ENCODE measurements at places on chromosomes 5 and 9.
A peak's percentile ranks its signal among the peaks of the same experiment; 100 is the strongest.

GRCh38 chr9:126160067-126160853 is 166.4 kb upstream of the MVB12B start:
- no peak for DNase-seq

GRCh38 chr9:95284162-95285080 is 33.1 kb downstream of the FANCC start:
- peak; percentile 78 for DNase-seq

DNA sequence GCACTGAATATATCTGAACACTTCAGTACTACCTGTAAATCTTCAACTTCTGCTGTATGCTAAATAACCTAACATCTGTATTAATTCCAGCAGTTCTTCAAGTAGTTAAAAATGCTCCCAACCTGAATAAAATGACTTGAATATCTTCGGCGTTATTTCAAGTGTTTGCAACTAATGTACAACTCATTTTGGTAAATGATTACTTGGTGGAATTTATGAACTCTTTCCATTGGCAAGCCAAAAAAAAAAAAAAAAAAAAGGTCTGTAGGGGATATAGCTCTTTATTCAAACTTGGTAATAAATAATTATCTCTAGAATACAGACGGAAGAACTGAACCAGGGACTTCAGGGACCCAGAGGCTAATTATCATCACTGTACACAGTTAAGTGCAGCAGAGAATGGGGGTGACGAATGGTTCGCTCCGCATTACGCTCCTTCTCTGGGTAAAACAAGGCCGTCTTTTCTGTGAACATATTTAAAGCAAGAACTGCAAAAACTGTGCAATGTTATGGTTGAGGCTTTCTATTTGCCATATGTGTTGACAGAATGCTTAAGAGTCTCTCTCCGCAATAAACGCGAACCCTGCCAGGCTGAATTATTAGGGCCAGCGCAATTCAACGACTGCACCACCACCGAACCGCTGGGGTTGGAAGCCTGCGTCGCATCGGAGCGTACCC is 1.9 kb upstream of the ERBIN start:
- DNase-seq: no peak

DNA sequence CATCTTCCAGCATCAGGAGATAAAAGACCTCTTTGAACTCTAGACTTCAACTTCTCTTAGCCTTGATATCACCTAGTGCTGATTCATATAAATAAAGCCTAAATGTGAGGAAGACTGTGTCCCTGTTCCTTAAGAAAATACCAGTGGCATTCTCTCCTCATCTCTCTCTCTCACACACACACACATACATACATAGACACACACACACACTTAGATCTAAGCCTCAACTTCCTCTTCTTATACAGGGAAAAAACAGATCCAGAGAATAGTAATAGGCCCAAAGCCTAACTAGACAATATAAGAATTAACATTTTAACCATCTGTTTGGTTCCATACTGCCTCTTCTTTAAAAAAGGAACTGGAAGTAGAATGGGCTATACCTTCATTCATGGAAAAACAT is 195.3 kb upstream of the NR4A3 start:
- no peak for DNase-seq

DNA sequence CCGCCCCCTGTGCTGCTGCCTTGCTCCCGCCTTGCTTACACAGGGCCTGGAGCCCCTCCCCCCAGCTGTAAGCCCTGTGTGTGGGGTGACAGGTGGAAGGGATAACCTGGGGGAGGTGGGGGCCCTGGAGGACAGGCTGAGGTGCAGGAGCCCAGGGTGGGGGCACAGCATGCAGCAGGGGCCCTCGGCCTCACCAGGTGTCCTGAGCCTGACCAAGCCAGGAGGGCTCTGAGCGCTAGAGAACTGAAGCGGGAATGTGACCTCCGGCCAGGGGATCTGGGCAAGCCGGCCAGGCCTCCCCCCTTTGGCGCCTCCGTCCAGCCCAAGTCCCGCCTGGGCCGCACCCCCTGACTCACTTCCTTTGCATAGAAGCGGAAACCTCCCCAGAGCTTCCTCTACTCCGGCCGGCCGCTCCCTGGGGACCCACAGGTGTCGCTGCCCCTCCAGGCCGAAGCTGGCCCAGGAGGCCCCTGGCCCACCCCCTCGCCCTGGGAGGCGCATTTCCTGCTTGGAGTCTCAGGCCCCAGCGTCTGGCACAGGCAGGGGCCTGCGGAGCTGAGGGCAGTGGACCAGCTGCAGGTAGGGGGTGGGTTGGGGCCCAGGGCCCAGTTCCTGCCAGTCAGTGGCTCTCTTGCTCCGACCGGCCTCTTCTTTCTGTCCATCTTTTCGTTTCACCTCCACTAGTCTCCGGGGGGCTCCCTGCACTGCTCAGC is at the start of gene TOR4A:
Gene TOR4A (plus strand): TSS at position 398 of the 713 bp plus-strand sequence. CDS start 964 bp downstream, outside the sequence.
- DNase-seq: peak; percentile 78

- DNase-seq: no peak
These were observed 8.1 kb downstream of the PRDM12 start for GRCh38 chr9:130672466-130672865.

- no peak for DNase-seq
These were observed 11.1 kb downstream of the PCDH1 start for GRCh38 chr5:141867139-141867538.

DNA sequence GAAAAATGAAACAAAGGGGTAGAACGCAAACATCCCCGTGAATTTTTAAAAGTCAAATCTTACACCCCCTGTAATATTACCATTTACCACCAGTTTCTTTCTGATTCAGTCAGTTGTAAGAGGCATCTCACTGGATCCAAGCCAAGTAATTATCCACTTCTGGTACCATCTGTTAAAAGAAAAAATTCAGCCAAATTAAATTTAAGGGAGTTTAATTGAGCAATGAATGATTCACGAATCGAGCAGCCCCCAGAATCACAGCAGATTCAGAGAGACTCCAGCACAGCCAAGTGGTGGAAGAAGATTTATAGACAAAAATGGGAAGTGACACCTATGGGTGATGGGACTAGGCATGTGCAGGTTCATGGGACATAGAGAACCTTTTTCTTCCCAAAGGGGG is 29.9 kb upstream of the MTMR12 start:
- no peak for DNase-seq

GRCh38 chr5:167261309-167262100 is 1029.9 kb upstream of the WWC1 start:
- peak; percentile 13 for DNase-seq

GRCh38 chr5:115472271-115473025 is 72.1 kb downstream of the FEM1C start:
- DNase-seq: no peak

DNA sequence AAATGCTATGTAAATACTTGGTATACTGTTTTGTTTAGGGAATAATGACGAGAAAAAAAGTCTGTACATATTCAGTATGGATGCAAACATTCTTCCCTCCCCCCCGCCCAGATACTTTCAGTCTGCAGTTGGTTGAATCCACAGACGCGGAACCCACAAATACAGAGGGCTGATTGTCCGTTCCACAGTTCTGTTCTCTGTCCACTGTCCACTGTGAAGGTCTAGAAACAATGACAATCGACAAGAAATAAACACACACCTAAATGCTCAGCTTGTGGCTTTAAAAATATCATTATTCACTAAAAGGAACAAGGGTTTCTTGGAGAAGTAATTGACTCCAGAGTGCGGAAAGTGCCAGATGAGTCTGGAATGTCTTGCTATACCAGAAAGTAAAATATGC is 109.1 kb downstream of the TMEM161B start:
- no peak for DNase-seq

DNA sequence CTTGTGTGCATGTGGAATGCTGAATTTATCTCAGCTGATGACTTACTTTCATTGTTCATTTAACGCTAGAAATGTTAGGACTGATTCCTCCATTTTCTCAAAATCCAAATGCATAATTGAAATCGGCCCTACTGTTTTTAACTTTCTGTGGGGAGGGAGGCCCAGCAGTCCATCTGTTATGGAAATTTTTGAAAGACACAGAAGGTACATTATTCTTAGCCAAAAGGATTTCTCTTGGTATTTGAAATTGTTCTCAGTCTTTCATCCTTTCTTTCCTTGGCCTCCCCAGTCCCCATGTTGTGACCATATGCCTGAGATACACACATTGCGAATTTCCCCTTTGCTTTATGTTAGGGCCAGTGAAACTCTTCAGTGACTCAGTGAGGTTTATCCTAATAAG is 549.9 kb downstream of the IRX1 start:
- no peak for DNase-seq

GRCh38 chr9:119004618-119004990 is 364.6 kb downstream of the BRINP1 start:
- DNase-seq: peak; percentile 88

- DNase-seq: peak; percentile 49
These were observed 86.1 kb downstream of the ADAMTS6 start for GRCh38 chr5:65395526-65396155.

- peak; percentile 84 for DNase-seq
These were observed 47.8 kb downstream of the ANXA2R start for GRCh38 chr5:42992088-42992879.

- DNase-seq: no peak
These were observed 399 bp downstream of the NDUFA2 start for GRCh38 chr5:140647042-140647419.

- DNase-seq: no peak
These were observed 21.0 kb upstream of the WWC1 start for GRCh38 chr5:168270476-168270875.

DNA sequence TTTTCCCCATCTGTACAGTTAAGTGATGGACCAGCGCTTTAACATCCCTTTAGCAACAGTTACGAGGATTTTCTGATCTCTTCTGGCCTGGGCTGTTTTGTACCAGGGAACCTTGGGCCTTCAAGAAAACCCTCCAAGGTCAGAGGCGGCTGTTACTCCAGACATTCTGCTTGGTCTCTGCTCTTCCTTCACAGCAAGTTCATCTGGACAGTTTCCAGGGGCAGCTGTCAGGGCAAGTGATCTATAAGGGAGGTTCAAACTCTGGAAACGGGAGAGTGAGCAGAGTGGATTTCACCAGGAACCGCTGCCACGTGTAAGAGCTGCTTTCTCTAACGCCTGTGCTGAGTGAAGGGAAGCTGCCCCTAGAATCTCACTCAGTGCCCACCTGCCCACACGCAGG is 36.7 kb downstream of the ZNF618 start:
- peak; percentile 17 for DNase-seq

GRCh38 chr5:8321272-8321671 is 452.3 kb downstream of the MTRR start:
- no peak for DNase-seq

DNA sequence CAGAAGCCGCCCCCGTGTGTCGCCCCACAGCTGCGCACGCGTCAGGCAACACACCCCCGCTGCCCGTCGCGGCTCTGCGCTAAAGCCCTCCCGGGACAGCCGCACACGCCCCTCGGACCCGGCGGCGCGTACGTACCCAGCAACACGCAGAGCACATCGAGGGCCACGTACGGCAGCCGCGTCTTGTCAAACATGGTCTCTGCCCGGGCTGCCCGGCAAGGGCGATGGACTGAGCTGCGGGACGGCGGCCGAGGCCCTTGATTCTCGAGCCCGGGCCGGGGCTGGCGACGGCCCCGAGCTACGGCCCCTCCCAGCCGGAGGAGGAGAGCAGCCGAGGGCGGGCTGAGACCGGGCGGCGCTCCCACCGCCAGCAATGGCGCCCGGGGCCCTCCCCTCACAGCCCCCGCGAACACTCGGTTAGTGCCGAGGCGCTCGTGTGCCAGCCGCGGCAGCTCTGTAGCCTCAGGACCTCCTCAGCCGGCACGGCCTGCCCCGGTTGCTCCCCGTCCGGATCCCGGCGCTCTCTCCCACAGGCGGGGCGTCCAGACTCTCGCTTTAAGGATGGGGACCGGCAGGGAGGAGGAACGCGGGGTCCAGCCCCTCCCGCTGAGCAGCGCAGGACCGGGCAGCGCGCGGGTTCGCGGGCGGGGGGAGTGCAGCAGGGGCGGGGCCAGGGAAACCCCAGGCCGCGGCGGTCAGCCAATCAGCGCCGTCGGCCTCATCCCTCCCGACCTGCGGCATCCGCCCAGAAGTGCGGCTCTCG is at the start of gene PLPP1:
Gene PLPP1 (minus strand): TSS at position 529 of the 763 bp plus-strand sequence. CDS start 335 bp downstream, at position 194.
- DNase-seq: peak; percentile 76

DNA sequence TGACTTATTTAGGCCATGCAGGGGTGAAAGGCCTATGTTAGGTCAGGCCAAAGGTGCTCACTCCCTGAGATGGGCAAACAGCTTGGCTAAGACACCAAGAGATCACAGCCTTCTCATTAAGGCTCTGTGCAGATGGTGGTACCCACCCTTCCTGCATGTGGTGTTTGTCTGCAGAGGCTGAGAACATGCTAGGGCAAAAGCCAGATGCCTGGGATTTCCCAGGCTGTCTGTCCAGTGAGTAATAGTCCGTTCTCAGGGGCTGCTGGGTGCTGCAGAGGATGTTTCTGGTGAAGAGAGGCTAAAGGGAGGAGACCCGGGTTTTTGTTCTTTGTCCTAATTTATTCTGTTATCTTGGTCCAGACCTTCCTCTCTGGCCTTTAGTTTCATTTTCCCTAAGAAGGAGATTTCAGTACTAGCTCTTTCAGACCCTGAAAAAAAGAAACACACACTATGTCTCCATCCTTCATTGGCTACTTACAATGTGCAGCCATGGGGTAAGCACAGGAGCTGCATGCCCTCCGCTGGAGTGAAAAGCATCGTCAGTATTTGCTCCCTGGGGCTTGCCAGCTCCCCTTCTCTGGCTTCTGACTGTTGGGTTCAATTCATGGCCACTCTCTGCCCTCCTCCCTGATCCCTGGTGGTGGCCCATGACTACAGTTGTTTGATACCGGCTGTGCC is 23.4 kb upstream of the GLRA1 start:
- no peak for DNase-seq

- no peak for DNase-seq
These were observed 444.1 kb upstream of the TLE4 start for GRCh38 chr9:79127661-79128060.

DNA sequence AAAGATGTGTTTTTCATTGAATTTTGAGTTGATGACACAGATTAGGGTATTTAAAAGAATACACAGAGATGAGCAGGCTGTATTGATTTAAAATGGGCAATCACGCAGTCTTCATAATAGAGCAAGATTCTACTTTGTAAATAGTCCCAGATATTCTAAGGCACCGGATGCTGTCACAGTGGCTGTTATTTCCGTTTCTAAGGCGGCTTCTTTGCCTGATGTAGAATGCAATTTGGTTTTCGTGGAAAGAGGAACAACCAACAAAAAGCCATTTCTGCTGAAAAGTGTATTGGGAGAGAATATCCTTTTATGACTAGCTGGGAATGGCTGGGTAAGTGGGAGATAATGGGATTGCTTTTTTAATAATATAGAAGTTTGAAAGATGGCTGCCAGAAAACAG is 17.5 kb downstream of the PRKACG start:
- no peak for DNase-seq

DNA sequence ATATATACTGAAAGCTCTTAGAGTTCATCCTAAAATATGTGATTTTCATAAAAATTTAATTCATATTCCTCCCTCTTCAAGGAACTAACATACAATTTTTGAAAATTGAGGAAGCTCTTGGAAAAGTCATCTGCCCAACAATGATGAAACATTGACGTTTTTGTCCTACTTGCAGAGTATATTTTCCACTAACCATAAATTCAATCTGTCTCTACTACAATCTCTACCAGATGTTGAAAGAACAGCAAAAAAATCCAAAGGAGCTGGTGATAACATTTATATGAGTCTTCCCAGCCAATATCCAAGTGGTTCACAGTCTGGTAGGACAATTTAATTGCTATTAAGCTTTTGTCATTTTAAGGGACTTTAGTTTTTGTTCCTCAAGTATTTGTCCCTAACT is 81.1 kb upstream of the NR3C1 start:
- DNase-seq: peak; percentile 30

- no peak for DNase-seq
These were observed 1.2 kb upstream of the MZB1 start for GRCh38 chr5:139390639-139391569.

All from fibroblast of mammary gland (primary cell).